Cerebellum (tissue), 4 donors: ENCODE measurements at places on chromosomes 4 and X. TPM values are rescaled to one million over a fixed set of nuclear protein-coding genes. Genes with fewer than 3 reads are reported as not detected.

The SSX3 gene
- not detected for total RNA-seq

DNA sequence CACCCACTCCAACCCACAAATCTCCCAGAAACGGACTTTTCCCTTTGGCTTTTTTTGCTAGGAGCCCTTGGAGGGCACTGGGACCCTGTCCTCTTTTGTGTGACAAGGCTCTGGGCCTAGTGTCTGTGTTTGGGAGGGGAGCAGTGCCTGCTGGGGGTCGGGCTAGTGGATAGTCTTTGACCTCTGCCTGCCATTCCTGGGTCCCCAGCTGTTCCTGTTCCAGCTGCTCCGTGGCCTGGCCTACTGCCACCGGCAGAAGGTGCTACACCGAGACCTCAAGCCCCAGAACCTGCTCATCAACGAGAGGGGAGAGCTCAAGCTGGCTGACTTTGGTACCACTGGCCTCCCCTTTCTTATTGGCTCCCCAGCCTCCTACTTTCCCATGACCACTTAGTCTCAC lies 6.7 kb upstream of the USP11 start:
- DNase-seq, result no peak

The GCNA gene
- total RNA-seq, result 4.5 TPM

- DNase-seq, result no peak
Observed at GRCh38 chr4:112287258-112287989, 1.7 kb upstream of the TIFA start.

- DNase-seq, result no peak
Observed at GRCh38 chrX:109783701-109784079, 50.6 kb upstream of the ACSL4 start.

- DNase-seq, result no peak
Observed at GRCh38 chr4:178462710-178463109, 1020.5 kb upstream of the AGA start.

- DNase-seq, result no peak
Observed at GRCh38 chr4:73894001-73894400, 24.8 kb downstream of the CXCL1 start.
